ENCODE measurements at places on chromosomes 3 and 15.

DNA sequence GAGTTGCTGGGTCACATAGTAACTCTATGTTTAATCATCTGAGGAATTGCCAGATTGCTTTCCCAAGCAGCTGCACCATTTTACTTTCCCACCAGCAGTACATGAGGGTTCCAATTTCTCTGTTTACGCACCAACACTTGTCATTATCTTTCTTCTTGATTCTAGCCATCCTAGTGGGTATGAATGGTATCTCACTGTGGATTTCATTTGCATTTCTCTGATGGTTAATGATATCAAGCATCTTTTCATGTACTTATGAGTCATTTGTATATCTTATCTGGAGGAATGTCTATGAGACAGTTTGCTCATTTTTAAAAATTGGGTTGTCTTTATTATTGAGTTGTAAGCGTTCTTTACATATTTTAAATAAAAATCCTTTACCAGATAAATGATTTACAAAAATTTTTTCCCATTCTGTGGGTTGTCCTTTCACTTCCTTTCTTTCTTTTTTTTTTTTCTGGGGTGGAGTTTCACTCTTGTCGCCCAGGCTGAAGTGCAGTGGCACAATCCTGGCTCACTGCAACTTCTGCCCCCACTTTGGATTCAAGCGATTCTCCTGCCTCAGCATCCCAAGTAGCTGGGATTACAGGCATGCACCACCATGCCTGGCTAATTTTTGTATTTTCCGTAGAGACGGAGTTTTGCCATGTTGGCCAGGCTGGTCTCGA, 8.9 kb upstream of the SGO1 start:
- no peak for DNase-seq

- DNase-seq: no peak
Observed at GRCh38 chr3:69999140-70000027, at the start of gene SAMMSON. Gene SAMMSON, plus strand, starts transcription at chr3:69999733.

- no peak for DNase-seq
Observed at GRCh38 chr3:14885307-14885706, 62.1 kb upstream of the NR2C2 start.

DNA sequence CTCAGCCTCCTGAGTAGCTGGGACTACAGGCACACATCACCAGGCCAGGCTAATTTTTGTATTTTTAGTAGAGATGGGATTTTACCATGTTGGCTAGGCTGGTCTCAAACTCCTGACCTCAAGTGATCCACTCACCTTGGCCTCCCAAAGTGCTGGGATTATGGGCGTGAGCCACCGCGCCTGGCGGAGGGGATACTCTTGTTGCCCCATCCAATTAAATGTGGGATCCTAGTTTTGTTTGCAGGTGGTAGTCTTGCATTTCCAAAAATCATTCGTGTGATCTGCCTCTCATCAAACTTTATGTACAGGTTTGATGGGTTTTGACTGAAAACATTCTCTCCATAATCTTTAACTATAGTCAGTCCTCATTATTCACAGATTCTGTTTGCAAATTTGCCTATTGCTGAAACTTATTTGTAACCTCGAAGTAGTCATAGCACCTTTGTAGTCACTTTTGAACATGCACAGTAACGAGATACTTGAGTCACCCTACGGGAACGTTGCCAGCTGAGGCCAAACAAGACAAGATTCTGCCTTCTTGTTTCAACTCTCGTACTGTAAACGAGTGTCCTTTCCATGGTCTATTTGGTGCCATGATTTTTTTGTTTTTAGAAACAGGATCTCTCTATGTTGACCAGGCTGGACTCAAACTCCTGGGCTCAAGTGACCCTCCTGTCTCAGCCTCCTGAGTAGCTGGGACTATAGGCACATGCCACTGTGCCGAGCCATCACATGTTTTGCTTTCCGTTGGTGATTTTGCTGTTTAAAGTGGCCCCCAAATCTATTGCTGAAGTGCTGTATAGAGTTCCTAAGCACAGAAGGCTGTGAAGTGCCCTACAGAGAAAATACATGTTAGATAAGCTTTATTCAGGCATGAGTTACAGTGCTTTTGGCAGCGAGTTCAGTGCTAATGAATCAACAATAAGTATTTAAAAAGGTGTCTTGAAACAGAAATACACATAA, 8.1 kb upstream of the MAPK6 start:
- peak; percentile 15 for DNase-seq

GRCh38 chr3:109618766-109619378, 281.5 kb upstream of the DPPA4 start:
- DNase-seq: no peak

- DNase-seq: no peak
Observed at GRCh38 chr15:61916104-61916503, 144.1 kb downstream of the VPS13C start.

- no peak for DNase-seq
Observed at GRCh38 chr3:78660957-78661356, 1106.8 kb downstream of the ROBO1 start.

- DNase-seq: no peak
Observed at GRCh38 chr3:111837112-111837511, 22.0 kb upstream of the PHLDB2 start.

- DNase-seq: no peak
Observed at GRCh38 chr3:14534516-14535191, 5.5 kb downstream of the GRIP2 start.

DNA sequence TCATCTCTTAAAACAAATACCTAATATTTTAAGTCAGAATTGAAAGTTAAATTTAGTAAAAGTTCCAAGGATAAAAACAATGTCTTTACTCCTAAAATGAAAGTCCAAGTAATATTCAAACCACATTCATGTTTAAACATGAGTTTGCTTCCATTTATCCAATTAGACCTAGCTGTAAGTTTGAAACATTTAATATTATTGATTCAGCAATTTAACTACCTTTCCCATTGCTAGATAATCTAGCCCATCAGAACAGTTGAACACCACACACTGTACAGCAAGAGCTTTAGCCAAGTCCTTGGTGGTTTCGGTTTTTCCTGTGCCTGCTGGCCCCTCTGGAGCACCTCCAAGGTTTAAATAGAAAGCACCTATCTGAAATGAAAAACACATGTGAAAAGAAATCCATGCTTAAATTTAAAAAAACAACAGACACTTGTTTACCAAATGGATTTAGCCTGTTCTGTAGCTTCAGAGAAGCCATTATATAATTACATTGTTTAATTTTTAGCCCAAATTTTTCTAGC, 97.8 kb downstream of the DNAH12 start:
- DNase-seq: no peak

DNA sequence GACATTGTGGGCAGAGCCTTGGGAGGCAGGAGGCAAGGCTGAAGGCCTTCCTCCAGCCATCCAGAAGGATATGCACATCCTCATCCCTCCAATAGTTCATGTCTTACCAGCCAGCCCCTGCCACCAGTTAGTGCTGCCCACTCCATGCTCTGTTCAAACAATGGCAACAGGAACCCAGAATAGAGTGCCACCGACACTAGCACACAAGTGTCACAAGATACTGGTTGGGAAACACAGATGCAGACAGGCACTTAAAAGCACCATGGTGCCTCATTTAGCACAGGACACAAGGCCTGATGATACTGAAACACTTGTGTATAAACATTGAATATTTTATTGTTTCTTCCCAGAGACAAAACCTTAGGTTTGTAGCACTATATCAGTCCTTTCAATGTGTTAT, 56.5 kb upstream of the MYO5C start:
- DNase-seq: no peak

All from activated T-helper 1 cell treated with anti-CD3 and anti-CD28 coated beads, Interleukin-2, amount 50 U/mL, for 16 hours (primary cell).